ENCODE measurements at places on chromosomes 5 and 9.
A peak's percentile ranks its signal among the peaks of the same experiment; 100 is the strongest.

DNA sequence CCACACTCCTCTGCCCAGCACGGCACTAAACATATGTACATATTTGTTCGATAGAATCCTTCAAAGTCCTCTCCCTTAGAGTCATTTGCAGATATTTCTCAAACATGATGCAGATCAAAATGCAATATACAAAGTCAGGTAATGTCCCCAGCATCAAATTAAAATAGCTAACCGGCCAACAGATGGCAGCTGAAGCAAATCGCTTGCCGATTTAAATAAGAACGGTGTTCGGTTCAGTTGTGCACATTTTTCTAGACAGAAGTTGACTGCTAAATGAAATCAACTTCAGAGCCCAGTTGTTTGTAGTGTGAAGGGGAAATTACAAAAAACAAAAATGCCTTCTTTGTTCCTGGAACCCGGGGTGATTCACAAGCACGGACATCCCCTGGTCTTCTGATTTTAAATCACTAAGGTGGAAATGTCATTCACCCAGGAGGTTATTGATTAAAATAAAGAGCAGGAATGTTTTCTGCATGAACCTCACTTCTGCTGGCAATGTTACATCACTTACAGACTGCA lies 219.2 kb downstream of the EBF1 start:
- no peak for DNase-seq

- DNase-seq = no peak
These were observed 245.3 kb downstream of the GADD45G start for GRCh38 chr9:89850153-89850552.

DNA sequence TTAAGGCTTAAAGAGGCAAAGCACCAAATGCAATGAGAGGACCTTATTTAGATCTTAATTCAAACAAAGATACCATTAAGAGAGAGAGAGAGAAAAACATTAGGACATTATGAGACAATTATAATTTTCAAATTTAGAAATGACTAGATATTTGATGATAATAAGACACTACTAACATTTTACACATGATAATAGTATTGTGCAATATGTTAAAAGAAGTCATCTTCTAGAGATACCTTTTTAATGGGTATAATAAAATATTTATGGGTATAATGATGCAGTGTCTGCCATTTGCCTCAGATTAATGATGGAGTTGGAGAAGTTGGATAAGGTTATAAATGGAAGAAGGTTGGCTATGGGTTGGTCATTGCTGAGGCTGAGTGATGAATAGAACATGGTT lies 21.2 kb downstream of the SPAAR start:
- no peak for DNase-seq

- DNase-seq = peak; percentile 61
These were observed 246.0 kb downstream of the GADD45G start for GRCh38 chr9:89850631-89851325.

- peak; percentile 88 for DNase-seq
These were observed 20.1 kb downstream of the MINAR2 start for GRCh38 chr5:129767927-129768380.

- DNase-seq = peak; percentile 2
These were observed 1.1 kb upstream of the SMC2 start for GRCh38 chr9:104092875-104093600.

DNA sequence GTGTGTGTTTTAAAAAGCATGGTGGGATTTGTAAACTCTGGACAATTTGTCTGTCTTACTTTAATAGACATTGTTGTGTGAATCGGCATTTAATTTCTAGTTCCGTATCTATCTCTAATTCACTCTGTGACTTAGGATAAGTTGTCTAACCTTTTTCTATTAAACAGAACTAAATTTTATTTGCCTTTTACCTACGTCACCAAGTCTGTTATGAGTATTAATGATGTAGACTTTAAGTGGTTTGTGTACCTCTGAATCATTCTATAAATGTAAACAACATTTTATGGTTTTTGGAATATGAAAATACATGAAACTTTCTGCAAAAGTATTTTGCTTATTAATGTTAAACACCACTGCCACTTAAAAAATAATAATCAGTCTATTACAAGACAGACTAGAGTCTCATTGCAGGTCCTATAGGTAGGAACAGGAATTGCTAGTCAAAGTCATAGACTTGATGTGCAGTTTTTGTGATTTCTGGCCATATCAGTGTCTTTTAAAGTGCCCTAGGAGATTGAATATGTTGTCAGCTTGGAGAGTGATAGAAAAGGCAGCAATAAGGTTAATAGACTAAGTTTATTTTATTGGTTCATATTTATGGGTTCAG lies 5.6 kb downstream of the RBM27 start:
- DNase-seq = no peak

- no peak for DNase-seq
These were observed 98.9 kb upstream of the PHYKPL start for GRCh38 chr5:178331491-178331996.

- peak; percentile 14 for DNase-seq
These were observed 36.0 kb downstream of the DENND1A start for GRCh38 chr9:123893831-123894460.

DNA sequence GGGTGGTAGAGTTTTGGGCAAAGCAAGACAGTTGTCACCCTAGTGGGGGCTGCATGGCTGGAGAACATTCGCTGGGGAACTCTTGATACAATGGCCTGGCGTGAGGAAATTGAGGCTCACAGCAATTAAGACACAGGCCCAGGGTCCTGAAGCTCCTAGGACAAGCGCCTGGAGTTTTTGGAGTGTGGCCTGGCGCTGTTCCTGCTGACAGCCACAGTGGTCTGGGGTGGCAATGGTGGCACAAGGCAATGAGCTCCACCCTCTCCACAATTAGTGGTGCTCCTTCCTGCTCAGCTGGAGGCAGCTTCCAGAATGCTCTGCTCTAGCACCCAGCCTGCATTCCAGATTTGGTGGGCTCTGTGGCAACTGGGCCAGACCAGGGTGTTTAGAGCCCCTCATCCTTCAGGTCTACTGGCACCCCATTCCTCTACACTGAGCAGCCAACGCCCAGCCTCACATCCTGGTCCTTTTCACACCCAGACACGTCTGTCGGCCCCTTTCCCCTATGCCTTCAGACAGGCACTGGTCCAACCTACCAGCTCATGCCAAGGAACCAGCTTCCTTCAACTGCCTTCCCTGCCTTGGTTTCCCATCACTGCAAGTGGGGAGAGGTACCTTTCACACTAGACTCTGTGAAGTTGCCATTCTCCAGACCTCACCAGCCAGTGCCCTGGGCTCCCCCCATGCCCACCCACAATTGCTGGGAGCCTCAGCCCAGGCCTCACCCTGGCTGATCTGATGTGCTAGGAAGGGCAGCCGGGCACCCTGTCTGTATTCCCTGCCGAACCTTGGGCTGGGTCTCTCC lies 138.1 kb upstream of the COL5A1 start:
- DNase-seq = no peak

DNA sequence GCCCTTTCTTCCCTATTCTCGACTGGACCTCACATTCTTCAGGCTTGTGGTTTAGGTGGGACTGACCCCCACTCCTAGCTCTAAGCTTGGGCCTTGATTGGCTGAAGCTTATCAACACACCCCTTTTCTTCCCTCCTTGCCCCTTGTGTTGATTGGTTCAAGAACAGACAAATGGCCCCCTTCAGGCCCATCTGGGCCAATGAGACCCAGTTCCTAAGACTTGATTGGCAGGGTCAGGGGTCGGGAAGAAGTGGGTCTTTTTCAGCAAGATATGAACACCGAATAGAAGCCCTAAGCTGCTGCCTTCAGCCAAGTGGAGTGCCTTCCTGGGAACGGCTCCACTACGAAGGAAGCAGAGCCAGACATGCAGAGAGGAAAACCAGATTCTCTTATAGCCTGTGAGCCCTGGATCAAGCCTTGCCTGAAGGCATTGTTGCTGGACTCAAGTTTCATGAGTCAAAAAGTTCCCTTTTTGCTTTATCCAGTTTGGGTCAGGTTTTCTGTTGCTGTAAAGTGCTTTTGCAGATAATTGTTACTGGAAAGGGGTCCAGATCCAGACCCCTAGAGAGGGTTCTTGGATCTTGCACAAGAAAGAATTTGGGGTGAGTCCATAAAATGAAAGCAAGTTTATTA lies 22.4 kb upstream of the NCS1 start:
- DNase-seq = no peak

DNA sequence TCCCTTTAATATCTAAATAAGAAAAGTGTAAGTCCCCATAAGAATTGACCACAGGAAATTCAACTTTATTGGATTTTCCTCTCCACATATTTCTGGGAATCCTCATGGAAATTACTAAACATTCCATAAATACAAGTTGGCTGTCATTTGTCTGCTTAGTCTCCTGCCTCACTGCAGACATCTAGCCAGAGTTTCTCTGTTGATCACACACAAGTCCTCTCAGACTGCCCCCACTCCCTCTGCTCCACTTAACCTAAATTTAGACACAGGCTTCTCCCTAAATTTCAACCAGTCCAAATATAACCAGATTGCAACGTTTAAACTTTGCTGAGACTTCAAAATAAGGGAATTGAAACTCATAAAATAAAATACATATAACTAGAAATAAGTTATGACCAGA lies 982.1 kb downstream of the DTWD2 start:
- DNase-seq = peak; percentile 45

- DNase-seq = no peak
These were observed 103.7 kb upstream of the MVB12B start for GRCh38 chr9:126222835-126223431.

DNA sequence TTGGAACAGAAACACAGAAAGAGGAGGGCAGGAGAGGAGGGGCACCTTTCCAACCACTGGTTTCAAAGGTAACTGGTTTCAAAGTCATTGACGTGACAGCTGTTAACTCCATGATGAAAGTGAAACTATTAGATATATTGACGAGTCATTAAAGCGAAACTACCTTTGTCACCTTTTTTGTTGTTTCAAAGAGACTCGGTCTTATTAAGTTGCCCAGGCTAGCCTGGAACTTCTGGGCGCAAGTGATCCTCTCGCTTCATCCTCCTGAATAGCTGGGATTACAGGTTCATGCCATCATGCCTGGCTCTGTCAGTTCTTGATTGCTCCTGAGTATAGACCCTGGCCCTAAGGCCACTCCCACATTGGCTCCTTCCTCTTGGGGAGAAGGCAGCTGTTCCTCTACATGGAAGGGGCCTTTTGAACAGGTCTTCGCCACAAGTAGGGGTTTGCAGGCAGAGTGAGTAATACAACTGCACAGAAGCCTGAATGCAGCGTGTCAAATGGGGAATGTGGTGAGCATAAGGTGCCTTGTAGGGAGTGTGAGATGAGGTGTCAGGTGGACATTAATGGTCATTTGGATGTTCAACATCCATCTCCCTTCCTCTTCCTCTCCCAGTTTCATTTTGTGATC lies 3.4 kb upstream of the F12 start:
- DNase-seq = no peak

DNA sequence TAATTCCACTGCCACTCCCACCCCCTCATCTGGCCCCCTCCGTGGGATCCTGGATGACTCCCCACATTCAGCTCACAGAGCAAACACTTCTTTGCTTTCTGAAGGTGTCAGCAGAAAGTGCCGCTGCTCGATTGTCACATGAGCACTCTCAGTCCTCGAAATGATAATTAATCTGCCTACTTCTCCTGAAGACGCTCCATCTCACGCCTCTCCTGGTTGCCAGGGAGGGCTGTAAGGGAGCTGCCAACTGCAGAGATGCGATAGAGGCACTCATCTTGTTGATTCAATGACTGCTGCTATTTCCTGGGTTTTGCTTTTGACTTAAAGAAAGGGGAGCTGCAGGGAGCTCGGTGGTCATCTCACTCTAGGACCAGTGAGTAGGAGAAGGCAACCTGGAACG lies 206.5 kb downstream of the DAB2IP start:
- DNase-seq = no peak

GRCh38 chr5:15013654-15014463 lies 142.3 kb upstream of the ANKH start:
- peak; percentile 74 for DNase-seq

DNA sequence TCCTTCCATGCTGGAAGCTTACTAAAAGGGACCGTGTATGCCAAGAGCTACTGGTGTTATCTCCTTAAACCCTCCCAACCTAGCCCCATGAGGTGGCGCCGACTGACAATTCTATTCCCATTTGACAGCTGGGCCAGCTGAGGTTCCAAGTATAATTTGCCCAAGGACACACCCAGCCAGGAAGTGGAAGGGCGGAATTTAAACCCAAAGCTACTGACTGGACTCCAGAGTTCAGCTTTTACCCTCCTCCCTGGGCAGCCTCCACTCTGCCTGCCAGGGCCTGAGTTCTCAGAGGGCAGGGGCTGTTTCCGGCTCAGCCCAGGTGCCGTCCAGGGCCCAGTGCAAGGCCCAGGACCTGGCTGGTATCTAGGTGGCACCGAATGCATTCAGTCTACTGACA lies 71.8 kb downstream of the C9orf50 start:
- DNase-seq = no peak

DNA sequence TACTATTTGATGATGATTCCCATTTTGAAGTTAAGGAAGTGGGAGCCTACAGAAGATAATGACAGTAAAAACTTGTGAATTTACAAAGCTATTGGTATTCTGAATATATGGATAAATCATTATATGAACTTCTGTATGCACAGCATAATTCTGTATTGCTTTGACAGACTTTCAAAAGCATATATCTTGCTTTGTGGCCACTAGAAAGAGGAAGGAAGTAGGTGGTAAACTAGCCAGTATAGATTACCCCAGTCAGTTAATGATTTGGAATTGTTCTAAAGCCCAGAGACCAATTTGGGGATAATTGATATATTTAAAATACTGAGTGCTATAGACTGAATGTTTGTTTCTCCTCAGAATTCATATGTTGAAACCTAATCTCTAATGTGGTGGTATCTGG lies 53.0 kb downstream of the NR2F1 start:
- no peak for DNase-seq

DNA sequence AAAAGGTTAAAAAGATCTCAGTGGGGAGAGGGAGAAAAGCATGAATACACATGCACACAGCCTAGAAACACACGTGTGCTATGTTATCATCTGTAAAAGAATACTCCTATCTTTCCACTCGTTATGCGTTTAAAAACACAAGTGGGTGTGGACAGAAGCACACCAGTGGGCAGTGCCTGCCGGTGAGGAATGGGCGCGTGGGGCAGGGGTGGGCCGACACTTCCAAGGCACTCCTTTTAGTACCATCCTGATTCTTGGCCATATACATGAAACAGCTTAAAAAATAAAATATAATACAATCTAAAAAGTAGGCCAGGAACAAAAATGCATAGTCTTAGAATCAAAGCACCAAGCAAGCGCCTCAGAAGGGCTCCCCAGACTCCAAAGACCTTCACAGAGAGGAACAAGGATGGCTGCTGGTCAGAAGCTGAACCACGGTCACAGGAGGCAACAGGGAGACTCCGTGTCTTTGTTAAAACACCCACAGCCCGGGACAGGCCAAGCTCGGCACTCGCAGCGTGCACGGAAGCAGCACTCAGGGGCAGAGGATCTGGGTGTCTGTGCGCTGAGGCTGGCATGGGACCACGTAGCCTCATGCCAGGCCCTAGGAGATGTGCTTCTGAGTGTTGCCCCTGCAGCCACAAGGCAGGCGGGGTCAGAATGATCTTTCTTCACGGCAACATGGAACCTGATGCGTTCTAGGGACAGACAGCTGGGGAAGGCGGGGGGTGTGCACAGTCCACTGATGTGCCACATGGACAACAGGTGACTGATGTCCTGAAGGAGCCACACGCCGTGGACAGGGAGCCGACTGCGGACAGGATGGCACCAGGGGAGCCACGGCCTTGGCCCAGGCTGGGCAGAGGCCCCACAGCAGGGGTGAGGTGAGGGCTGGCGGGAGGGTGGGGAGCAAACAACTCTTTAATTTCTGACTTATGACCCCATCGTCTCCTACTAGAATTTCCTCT lies 15.9 kb downstream of the BRD9 start:
- DNase-seq = no peak

GRCh38 chr5:3602785-3603502 lies 7.3 kb downstream of the IRX1 start:
- peak; percentile 73 for DNase-seq

- DNase-seq = no peak
These were observed 9.5 kb downstream of the MTRR start for GRCh38 chr5:7878381-7878873.

Data from fibroblast of skin of abdomen (primary cell).